ENCODE measurements at places on chromosomes 4 and X.

- no peak for DNase-seq
These were observed 55.4 kb downstream of the ZFX start for GRCh38 chrX:24204958-24205357.

DNA sequence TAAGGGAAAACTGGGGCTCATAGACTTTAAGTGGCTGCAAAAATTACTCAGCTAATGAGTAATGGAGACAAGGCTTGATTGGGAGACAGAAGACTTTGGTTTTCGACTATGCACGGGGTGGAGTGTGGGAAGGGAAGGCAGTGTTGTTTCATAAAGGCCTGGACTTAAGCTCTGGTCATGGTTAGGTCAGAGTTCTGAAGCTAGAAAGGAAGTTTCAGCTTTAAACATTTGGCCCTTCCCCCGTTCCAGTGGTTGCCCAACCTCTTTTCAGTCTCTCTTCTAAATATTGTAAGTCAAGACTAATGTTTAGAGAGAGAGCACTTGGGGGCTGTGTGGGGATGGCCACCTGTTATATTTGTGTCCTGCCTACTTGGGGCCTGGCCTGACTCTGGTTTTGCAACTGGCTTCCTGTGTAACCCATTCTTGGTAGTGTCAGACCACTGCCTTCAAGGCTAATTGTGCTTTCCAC lies 21.0 kb downstream of the MSN start:
- no peak for DNase-seq

DNA sequence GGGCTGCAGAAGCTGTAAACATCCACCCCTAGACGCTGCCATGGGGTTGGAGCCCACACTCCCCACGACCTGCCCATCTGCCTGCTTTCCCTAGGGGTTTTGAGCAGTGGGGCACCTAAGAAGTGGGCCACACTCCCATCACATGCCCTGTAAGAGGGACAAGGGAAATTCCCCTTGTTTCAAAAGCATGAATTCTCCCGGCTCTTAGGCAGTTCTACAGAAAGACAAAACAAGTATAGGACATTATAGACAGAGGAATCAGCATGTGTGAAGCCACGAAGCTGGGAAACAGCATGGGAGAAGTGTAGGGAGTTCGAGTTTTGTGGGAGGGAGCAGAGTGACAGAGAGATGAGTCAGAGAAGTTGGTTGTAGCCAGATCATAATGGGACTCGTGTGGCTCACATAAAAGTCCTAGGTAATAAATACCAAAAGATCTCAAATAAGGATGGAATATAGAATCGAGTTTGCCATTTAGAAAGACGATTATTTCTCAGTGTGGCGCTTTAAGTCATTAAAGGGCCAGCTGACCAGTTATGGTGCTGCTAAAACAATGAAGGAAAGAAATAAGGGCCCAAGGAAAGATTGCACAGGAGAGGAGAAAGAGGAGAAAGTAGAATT lies 23.9 kb downstream of the APOO start:
- peak; percentile 34 for DNase-seq

GRCh38 chr4:135672202-135672601 lies 1470.6 kb upstream of the PABPC4L start:
- DNase-seq, result no peak

GRCh38 chr4:123443401-123444289 lies 47.0 kb downstream of the SPRY1 start:
- no peak for DNase-seq

DNA sequence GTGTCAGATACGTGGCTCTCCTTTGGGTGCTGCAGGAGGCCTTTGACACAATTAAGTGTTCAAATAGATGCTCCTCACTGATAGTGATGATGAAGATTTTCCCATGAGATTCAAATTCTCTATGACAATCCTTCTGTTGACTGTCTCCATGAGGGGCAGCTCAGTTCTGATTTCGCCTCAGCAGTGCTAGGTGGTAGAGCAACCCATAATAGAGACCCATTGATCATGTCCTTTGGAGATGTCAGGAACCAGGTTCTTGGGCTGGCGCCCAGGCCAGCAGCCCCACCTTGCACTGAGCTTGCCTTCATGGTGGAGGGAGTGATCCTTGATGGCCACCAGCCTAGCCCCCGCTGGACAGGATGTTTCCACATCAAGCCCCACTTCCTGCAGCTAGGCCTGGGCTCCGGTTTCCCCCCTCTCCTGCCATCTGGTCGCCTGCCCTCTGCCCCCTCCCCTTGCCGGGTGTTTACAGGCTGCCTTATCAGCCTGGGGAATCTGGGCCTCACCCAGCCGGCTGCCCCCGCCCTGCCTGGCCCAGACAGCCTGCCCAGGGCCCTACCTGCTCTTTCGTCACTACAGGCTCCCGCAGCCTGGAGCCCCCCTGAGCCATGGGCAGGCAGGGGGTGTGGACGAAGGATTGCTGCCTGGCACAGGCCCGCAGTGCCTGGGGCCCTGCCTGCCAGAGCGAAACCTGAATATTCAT lies 12.6 kb downstream of the ELF4 start:
- no peak for DNase-seq

GRCh38 chrX:56788717-56789122 lies 59.7 kb downstream of the NBDY start:
- DNase-seq, result peak; percentile 49
